Keratinocyte (primary cell): ENCODE measurements at places on chromosomes 6 and 20.

DNA sequence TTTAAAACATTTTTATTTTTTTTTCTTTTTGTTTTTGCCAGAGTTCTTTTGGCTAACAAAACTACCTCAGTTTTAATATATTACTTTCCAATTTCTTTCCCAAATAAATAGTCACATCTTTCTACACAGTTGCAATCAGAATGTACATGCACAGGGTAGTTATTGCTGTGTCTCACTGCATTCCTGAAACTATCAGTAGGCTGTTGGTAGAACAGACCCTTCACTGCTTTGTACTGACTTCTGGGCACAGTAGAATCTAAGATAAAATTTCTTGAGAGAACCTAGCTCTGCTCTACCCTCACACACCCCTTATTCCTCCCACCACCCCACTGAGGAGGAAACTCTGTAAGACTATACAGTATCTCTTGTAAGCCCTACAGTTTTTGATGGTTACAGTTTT, 19.9 kb downstream of the TPX2 start:
- no peak for DNase-seq

GRCh38 chr6:38391206-38391605, 248.5 kb downstream of the BTBD9 start:
- DNase-seq = peak; percentile 13

- DNase-seq = no peak
Measured at GRCh38 chr6:133814797-133815196, 74.1 kb upstream of the TCF21 start.

GRCh38 chr6:130147111-130147510, 75.6 kb downstream of the SAMD3 start:
- no peak for DNase-seq

- DNase-seq = no peak
Measured at GRCh38 chr6:17012421-17013225, 89.2 kb upstream of the STMND1 start.
